Panc1 (cell line): ENCODE measurements at places on chromosomes 2 and 18. TPM values are rescaled to one million over a fixed set of nuclear protein-coding genes. Genes with fewer than 3 reads are reported as not detected.

GRCh38 chr2:80643598-80643997, 339.0 kb upstream of the LRRTM1 start:
- no peak for DNase-seq

GRCh38 chr2:115214050-115214449, 771.6 kb downstream of the DPP10 start:
- no peak for DNase-seq

DNA sequence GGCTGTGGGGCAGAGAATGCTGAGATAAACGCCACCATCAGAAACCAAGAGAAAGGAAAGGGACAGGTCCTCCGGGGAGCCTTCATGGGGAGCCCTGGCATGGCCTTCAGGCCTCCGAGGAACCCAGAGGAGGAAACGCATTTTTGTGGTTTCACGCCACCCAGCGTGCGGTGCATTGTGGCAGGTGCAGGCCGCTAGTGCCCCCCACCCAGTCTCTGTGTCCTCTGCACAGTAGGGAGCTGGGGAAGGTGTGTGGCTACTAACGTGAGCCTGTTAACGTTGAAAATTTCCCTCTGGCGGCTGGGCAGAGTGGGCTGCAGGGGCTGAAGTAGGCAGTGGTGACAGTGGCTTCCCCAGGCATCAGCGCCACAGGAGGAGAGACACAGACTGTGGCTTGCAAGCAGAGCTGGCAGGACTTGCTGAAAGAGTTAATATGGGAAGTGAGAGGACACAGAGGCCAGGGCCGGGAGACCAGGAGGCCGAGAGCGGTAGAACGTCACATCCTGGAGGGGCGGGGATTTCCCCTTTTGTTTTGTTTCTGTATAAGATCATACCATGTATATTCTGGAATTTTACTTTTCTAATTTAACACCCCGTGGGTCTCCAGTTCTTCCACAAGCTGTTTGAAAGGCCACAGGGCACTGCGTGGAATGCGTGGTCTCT, 166.9 kb downstream of the GBX2 start:
- DNase-seq, result no peak

DNA sequence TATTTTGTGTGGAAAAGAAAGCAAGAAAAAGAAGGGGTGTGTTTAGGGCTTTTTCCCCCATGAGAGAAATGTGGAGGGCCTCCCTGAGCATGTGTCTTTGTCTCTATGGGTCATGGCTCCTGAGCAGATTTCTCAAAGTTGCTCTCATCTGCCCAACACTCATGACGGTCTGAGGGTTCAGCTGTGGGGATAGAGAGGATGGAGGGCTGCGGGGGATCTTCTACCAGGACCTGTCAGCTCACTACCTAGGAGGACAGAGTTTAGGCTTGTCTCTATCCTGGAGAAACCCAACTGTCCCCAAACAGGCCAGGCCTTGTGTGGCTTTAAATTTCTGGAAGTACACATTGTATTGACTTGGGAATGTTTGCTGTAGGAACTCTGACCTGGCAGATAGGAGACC, 342.2 kb downstream of the MYCN start:
- DNase-seq, result no peak

GRCh38 chr2:66522611-66523376, 87.9 kb downstream of the MEIS1 start:
- DNase-seq, result no peak

DNA sequence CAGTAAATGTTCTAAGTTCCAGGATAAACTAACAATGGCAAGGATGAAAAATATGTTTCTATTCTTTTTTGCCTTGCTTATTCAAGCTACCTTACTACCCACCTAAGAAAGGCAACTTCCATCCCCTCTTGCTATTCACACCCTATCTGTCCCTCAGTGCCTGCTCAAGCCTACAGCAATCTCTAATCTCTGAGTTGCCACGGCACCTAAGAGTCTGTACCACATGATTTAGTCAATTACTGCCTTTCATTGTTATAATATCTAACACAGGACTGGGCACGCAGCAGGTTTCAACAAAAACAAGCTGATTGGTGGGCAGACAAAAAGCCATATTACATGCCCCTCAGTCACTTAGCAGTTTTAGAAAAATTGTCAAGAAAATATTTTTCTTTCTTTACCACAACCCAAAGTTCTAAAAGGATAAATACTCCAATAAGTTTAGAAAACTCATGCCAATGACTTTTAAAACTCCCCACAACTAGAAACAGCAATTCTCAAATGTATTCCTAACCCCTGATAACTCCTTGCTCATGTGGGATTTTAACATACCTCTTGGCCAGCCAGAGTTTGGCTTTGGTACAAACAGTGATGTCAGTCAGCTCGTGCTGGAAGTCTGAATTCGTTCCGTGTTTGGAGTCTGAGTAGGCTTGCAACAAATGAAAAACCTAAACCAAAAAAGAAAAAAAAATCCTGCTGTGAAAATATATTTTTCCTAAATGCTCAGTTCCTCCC, 117.3 kb upstream of the ZFP36L2 start:
- no peak for DNase-seq

GRCh38 chr2:215410932-215411285, 25.0 kb downstream of the FN1 start:
- DNase-seq, result no peak

- DNase-seq, result peak; percentile 17
Measured at GRCh38 chr2:104849618-104850141, 4.2 kb upstream of the POU3F3 start.

DNA sequence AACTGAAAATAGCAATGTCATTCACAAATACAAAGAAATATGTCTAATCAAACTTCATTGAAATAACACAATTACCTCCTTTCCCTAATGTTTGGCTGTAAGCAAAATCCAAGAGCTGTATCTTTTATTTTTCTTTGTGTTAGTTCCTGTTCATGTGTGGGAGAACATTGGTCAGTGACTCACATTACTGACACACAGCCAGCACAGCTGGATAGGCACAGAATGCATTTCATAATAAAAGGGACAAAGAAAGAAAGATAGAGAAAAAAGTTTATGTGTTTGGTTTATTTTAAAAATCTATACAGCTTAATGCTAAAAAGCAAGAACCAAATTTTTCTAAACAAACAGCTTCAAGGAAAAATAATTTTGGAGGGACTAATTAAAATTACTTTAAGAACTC, 185.6 kb upstream of the COL3A1 start:
- no peak for DNase-seq

DNA sequence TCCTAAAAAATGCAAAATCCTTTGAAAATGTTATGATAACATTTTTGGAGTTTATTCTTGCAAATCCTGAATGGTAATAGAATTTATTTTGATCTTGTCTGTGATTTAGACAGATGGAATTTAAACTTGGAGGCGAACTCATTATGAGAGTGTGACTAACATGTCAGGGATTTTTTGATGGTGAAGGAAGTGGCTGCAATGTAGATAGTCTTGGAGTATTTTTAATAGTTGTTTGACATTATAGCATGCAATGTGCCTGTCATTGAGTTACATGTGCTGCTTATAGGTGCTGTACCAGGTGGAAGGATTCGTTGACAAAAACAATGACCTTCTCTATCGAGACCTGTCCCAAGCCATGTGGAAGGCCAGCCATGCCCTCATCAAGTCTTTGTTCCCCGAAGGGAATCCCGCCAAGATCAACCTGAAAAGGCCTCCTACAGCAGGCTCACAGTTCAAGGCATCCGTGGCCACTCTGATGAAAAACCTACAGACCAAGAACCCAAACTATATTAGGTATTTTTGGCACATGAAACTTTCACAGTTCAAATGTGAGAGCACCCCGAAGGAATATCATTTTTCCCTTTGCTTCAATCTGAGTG, 141.8 kb downstream of the MYO1B start:
- DNase-seq, result no peak

DNA sequence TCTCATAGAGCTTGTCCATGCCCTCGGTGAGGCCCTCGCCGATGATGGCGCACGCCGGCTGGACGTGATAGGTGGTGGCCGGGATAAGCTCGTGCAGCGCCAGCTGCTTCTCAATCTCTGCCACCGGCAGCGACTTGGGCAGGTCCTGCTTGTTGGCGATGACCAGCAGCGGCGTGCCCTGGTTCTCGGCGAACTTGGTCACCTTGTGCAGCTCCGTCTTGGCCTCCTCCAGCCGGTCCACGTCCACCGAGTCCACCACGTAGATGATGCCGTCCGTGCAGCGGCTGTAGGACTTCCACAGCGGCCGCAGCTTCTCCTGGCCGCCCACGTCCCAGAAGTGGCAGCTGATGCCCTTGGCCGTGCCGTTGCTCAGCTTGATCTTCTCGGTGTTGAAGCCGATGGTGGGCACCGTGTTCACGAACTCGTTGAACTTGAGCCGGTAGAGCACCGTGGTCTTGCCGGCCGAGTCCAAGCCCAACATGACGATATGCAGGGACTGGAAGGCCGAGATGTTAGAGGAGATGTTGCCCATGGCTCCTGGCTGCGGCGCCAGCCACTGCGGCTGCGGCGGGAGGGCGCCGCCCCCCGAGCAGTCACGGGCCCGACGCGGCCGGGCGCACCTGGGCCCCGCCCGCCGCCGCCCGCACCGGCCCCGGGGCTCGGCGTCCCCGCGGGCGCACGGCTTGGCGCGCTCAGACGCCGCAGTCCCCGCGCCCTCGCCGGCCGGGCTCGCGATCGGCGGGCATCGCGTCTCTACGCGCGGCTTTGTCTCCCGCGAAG, 636 bp downstream of the ARL4C start:
- no peak for DNase-seq

GRCh38 chr2:172098650-172099471, 3.8 kb downstream of the DLX2 start:
- no peak for DNase-seq

DNA sequence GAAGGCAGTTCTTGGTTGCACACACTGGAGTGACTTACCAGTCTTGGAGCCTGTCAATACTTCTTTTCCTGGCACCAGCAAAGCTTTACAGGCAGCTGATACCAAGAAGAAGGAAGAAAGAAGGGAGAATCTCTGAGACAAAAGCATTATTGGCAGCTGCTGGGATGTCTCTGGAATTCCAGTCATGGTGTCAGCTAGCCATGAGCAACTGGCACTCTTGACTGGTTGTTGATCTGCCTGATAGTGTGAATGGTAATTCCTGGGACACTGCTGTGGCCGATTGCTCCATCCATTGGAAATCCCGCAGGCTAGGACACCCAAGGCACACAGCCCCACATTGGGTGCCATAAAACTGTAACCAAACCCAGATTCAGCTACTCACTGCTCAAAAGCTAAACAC, 17.8 kb upstream of the SPAG16 start:
- no peak for DNase-seq

DAW1 gene
- 0.26 TPM for total RNA-seq

ESPNL gene
- 0.85 TPM for total RNA-seq

IL1RL1 gene
- 0.15 TPM for total RNA-seq

RAB10 gene
- total RNA-seq, result 208 TPM

RHBDD1 gene
- 25.3 TPM for total RNA-seq

MAB21L4 gene
- total RNA-seq, result 0.21 TPM

ST8SIA5 gene
- 0.15 TPM for total RNA-seq

C2orf80 gene
- not detected for total RNA-seq

DUSP2 gene
- total RNA-seq, result 4.9 TPM

C2orf81 gene
- 3.9 TPM for total RNA-seq
